ENCODE measurements at places on chromosomes 4 and X.

DNA sequence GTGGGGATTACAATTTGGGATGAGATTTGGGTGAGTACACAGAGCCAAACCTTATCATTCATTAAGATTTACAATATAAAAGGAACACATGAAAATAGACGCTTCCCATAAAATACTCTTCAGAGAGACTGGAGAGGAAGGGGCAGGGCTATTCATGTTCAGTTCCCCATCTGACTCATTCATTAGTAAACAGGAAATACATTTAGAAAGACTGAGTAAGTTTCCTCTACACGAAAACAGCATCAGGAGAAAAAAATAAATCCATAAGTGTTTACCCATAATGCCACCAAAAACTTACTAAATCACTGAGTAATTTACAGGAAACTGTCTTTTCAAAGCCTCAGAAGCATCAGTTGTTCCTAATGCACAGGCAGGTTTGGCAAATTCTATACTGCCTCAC lies 255.4 kb upstream of the CXorf51A start:
- peak; percentile 0 for DNase-seq

DNA sequence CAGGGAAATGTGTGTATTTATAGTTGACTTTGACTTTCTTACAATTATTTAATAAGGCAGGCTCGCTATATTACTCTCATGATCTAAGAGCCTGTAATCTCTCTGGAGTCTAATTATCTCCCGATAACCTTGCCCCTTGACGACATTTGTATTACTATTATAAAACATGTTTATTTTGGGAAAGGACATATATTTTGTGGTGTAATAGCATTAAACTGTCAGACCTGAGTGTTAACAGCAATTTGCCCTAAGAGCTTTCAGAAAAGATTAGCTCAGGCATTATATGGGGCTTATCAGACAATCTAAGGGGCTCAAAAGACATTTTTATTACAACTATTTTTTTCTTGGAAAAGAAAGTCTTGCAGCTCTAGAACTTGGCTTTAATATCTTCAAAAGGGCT lies 427.9 kb upstream of the SLIT2 start:
- DNase-seq = no peak

DNA sequence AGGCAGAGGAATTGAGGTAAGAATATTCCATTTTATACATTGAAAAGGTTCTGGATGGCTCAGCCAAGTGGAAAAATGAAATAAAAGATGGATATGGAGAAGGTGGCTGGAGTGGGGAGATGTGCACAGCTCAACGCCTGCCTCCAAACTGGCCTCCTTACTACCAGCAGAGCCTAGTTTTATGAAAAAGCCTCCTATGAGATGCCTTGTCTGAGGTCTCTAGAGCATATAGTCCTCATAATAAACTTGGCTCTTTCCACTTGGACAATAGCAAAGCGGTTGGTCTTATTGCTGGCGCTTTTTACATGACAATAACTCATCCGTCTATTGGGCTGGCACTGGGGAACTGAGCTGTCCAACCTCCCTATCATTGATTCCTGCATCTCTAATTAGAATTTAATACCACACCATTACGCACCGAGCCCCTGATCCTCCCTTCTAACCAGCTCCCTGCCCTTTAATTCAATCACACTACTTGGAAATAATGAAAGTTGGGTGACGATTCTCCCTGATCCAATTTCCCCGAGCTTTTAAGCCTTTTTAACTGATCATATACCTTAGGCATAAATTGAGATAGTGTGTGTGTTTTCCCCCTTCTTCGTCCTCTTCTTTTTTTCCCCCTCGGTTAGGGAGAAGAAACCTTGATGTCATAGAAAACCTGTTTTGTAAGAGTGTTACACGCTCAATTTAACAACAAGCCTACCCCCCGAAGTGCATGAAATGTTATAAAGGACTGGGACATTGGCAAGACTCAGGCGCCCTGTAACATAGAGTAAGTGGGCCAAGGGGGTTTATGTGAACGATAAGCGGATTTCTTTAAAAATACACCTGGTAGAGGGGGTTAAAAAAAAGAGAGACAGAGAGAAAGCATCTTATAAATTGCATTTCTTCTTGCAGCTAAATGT lies at the start of gene PHOX2B:
Gene PHOX2B (minus strand): TSS at position 155 of the 905 bp plus-strand sequence. CDS start 115 bp downstream, at position 40.
- no peak for DNase-seq

DNA sequence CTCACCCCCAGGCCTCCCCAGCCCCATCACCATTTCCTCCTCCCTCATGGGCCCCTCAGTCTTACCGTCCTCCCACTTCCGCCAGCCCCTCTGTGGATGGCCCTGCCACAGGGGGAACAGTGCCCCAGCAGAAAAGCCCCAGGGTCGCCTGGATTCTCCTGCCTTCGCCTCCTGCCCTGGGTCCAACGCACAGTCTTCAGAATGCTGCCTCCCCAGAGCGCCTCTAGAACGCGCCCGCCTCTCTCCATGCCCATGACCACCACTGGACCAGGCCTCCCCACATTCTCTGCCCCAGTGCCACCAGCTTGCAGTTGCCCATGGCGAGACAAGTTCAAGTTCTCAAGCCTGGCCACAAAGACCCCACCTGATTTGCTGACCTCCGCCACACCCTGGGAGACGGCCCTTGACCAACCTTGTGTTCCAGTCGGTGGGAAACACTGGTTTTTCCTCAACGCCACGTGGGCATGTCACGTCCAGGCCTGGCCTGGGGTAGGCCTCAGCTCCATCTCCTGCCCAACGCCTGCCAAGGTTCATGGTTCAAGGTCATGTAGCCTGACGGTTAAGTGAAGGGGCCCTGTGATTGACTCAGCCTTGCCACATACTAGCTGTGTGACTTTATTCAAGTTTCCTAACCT lies 634 bp upstream of the PLXNB3 start:
- DNase-seq = no peak

DNA sequence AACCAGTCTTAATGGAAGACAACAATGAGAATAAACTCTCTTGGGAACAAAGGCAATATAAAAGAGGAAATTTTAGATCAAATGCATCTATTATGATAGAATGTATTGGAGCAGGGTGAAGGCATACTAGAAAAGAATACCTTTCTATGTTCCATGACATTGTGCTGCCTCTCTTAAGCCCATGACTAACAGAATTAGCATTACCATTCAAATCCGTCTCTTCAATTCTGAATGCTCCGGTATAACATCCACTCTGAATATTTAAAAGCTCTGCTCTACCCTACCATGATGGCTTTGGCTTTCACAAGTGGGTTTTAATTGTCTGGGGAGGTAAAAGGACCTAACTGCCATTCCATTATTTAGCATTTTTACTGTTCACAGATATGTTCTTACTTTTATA lies 1878.4 kb downstream of the ARAP2 start:
- DNase-seq = no peak

DNA sequence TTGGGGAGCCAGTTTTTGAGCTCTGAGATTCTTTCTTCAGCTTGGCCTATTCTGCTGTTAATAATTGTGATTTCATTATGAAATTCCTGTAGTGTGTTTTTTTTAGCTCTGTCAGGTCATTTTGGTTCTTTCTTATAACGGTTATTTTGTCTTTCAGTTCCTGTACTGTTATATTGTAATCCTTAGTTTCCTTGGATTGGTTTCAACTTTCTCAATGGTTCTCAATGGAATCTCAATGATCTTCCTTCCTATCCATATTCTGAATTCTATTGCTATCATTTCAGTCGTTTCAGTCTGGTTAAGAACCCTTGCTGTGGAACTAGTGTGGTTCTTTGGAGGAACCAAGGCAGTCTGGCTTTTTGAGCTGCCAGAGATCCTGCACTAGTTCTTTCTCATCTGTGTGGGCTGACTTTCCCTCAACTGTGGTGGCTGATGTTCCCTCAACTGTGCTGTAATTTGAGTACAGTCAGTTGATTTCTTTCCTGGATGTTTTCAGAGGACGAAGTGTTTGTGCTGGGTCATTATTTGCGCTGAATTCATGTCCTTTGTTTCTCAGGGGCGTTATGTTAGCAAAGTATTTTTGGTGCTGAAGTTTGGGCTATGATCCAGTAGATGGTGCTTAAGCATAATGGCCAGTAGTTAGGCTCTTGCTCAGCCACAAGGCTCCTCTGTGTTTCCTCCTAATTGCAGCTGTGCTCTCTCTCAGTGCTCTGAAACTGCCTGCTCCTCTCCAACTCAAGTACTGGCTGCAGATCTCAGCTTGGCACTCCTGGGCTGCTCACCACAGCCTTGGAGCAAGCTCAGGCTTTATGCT lies 27.5 kb downstream of the ENPEP start:
- peak; percentile 65 for DNase-seq

- DNase-seq = no peak
These were observed 23.7 kb downstream of the FAM193A start for GRCh38 chr4:2560167-2560566.

GRCh38 chr4:59598330-59598618 lies 1601.9 kb upstream of the ADGRL3 start:
- DNase-seq = no peak

GRCh38 chrX:30781711-30782444 lies 107.2 kb downstream of the TAB3 start:
- no peak for DNase-seq

DNA sequence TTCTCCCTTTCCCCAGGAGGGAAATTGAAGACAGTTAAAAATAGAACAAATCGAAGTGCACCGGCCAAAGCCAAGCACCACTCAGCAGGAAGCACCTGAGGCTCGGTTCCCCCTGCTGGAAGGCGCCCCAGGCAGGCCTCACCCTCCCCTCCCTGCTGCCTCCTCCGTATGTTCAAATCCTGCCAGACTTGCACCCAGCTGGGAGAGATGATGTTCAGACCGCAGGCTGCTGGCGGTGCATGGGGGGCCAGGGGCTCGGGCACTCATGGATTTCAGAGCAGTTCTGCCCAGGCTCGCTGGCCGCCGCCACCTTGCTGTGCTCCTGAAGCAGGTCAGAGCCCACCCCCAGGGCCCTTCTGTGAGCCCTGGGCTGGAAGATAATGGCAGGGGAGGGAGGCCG lies 91.4 kb downstream of the DCTD start:
- DNase-seq = no peak

Data from astrocyte of the hippocampus (primary cell).